ENCODE measurements at places on chromosomes 4 and X.

DNA sequence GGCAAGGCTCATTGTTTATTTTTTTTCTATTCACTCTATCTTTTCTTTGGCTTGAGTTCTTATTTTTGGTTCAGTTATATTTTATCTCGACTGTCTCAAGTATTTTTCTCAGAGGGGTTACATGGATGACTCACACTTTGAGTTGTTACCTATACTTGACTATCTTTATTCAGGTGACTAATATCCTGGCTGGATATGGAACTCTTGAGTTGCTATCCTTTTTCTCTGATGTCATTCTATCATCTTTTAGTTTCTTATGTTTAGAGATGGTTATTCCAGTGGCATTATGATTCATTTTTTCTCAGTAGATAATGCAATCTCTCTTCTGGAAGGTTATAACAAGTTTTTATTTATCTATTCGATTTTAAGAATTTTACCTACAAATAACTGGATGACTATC is 117.9 kb downstream of the COX18 start:
- DNase-seq = no peak

GRCh38 chrX:154526901-154527675 is 11.1 kb upstream of the FAM3A start:
- peak; percentile 91 for DNase-seq

- no peak for DNase-seq
These were observed 295.1 kb upstream of the TAPT1 start for GRCh38 chr4:16521156-16521915.

DNA sequence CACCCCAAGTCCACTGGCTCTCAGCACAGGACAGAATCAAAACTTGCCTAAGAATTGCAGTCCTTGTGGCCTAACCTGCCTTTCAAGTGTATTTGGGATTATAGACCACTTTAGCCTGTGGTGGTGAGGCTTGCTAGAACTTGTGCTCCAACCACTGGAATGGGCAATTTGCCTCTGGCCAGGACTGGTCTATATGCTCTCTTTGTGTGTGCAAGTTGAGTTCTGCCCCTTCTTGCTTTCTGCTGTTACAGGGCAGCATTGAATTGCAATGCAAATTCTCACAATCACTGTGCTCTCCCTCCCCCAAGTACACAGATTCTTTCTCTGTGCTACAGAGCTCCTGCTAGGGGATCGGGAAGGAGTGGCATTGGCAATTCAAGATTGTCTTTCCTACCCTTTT is 233.6 kb upstream of the DIPK2B start:
- DNase-seq = no peak

DNA sequence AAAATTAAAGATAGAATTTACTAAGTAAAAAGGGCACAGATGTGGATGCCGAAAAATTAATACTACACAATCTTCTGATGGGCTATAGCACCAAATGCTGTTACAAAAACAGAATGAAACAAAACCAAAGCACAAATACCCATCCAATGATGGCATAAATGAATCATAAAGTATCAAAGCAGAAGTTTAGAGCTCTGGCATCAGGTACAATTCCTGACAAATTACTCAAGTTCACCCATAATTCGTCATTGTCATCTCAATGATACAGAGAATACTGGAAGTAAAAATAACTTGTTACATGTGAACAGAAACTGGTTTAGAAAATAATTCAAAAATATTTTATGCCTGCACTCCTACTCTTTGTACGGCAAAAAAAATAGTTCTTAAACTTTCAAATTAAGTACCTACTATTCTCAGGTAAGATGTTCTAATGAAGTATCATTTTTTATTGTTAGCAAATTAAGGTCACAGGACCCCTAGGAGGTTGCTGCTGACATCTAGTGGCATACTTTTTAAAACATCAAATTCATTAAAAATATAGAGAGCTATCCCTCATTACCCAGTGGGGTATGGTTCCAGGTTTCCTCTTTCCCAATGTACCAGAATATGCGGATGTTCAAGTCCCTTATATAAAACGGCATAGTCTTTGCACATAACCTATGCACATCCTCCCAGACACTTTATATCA is 126.1 kb downstream of the INPP4B start:
- no peak for DNase-seq

DNA sequence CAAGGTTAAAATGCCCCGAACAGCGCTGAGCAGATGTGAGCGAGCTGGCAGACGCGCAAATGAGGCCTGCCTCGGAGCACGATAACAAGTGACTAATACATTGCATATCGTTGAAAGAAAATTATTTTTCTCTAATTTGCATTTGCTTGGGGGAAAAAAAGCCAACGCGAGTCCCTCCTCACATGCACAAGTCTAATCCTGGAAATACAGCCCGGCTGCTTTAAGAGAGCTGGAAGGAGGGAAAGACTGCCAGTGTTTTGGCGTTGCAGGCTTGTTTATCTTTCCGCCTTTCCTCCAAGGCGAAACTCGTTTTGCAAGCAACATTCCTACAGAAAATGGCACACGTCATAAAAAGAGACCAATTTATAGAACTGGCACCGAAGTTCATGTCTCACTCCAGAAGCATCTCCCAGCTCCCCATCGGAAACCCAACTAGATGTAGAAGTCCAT is 12.6 kb downstream of the BCOR start:
- no peak for DNase-seq

DNA sequence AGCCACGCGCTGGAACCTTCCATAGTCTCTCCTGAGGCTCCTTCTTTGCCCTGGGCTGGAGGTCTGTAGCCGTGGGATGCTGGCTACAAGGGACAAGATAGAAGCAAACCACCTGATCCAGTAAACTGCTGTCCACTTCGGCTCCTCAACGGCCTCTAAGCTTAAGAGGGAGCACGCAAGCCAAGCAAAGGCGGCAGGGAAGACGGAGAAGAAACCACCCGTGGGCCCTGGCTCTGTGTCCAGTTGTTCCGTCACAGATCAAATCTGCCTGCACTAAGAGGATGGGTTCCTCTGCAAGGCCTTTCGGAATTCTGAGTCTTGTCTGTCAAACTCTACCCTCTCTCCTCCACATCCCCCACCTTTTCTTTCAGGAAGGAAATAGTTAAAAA is 401 bp upstream of the EDNRA start:
- no peak for DNase-seq

DNA sequence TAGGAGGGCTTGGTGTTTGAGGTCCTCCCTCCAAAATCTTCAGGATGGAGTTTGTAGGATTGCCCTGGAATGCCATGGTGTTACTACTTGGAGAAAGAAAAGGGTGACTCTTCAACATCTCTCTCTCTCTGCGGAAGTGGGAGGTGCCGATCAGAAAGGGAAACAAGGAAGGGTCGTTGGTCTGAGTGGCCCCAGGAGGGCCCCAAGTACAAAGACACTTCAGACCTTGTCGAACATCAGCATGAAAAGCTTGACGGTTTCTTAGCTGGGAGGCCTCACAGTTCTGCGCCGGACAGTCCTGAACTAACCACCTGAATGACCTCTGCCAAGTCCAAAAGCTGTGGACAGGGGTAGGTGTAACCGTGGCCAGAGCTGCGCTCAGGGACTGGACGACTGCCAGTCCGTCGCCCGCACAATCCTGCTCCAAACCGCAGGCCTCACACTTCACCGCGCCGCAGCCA is 646 bp upstream of the GSX2 start:
- DNase-seq = no peak

GRCh38 chr4:8528713-8529112 is 51.5 kb upstream of the GPR78 start:
- DNase-seq = no peak

GRCh38 chrX:126836186-126836585 is 16.7 kb downstream of the PRR32 start:
- no peak for DNase-seq

- no peak for DNase-seq
These were observed 125.7 kb downstream of the ZNF827 start for GRCh38 chr4:145812919-145813318.

DNA sequence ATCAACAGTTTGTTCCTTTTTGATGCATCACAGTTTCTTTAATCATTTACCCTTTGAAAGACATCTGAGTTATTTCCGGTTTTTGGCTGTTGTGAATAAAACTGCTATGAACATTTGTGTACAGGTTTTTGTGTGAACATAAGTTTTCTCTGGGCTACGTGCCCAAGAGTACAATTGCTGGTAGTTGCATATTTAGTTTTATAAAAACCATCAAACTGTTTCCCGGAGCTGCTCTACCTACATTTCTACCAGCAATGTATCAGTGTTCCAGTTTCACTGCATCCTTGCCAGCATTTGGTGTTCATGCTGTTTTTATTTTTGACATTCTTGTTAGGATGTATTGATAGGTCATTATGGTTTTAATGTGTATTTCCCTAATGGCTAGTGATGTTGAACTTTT is 17.3 kb downstream of the KDM6A start:
- no peak for DNase-seq

DNA sequence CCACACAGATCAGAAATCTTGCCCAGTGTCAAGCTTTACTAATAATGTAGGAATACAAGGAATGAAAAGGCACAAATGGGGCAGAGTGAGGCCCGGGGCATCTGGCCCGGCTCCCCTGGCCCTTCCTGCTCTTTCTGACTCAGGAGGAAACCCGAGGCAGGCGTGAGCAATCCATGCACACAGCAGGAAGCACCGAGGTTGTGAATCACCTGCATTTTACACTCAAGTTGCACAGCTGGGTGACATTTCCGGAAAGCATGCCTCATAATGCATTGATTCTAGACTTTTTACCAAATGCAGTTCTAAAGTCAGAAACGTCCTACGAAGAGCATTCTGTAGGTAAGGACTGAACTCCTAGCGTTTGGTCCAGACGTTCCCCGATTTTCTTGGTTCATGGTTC is 38.9 kb downstream of the PRIMPOL start:
- DNase-seq = no peak

DNA sequence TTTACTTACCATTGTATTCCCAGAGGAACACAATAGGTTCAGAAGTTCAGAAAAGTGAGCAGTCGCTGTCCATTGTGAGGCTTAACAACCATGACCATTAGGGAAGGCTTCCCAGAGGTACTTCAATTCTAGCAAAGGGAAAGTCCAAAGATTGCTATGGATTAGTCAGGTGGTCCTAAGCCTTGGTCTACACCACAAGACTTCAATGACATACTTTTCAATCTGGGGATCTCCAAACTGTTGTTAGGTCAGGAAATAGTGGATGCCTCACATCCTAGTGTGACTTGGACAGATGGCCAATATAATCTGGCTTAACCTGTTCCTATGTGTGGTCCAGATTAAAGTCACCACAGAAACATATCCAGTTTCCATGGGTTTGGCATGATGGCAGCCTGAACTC is 118.0 kb downstream of the SPCS3 start:
- no peak for DNase-seq

DNA sequence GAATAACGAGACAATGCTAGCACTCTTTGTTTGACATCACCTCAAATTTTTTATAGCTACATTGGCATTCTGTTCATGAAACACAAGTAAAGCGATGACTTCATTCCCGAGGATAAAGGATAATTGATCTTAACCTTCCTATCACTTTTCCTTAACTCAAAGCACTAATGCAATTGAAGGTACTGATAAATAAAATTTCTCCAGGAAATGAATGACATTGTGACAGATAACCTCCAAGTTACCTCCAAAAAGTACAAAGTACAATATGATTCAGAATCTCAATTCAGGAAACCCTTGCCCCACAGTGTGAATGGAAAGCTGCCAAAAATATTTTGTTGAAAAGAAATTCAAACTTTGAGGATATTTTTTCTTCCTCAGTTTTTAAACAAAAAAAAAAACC is 1.8 kb downstream of the PRSS12 start:
- no peak for DNase-seq

GRCh38 chrX:149848855-149849254 is 32.1 kb upstream of the MAGEA8 start:
- no peak for DNase-seq

DNA sequence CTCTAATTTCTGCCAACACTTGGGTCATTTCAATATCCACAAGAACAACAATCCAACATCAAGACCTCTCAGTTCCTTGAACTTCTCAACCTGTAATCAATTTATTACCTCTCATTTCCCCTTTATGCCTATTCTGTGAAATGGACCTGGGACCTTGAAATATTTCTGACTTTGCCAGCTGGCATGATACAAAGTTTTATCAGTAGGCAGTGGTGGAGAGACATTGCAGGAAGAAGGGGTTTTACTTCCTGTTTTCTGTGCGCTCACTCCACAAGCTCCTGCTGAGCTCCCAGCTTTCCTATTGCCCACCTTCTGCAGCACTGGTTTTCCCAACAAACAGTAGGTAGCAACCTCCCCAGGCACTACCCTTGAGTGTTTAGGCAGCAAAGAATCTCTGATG is 3.5 kb upstream of the ARHGEF6 start:
- no peak for DNase-seq

DNA sequence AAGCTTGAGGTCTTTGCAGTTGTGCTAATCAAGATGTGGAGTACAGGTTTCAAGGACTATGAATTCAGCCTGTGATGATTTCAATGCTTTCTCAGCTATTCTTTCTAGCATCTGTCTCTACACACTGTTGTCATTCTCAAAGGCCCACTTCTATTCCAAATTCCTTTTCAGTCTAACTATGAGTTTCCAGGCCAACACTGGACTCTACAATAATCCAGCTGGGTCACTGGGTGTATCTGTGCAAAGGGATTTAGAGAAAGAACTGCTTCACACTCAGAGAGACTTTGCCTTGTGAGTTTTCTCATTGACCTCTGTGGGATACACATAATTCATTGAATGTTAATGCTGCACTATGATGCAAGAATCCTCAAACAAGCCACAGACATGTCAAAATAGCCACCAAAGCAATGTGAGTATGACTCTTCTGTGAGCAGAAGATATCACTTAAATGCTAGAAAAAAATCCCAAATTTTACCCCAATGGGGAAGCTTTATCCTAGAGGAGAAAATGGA is 171.8 kb upstream of the CLNK start:
- DNase-seq = no peak

- no peak for DNase-seq
These were observed 230.9 kb downstream of the SOWAHB start for GRCh38 chr4:76666944-76667532.

DNA sequence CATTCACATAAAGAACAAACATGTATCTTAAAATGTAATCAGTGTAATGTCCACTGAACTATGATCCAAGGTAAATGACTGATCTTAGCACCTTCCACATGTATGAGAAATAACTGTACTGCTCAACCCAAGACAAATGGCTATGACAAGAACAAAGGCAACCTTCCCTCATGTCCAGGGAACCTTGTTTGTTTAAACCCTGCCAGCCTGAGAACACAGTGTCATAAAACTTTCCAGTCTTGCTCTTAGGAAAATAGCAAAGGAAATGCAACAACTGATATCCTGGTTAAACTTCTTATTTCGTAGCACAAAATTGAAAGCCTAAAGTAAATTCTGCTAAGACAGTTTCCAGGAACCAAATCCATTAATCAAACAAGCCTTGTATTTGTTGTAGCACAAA is 494.3 kb downstream of the IL15 start:
- DNase-seq = no peak

- peak; percentile 80 for DNase-seq
These were observed 180.5 kb upstream of the RBPJ start for GRCh38 chr4:26140150-26140898.
